ENCODE measurements at places on chromosomes 16 and 17.

DNA sequence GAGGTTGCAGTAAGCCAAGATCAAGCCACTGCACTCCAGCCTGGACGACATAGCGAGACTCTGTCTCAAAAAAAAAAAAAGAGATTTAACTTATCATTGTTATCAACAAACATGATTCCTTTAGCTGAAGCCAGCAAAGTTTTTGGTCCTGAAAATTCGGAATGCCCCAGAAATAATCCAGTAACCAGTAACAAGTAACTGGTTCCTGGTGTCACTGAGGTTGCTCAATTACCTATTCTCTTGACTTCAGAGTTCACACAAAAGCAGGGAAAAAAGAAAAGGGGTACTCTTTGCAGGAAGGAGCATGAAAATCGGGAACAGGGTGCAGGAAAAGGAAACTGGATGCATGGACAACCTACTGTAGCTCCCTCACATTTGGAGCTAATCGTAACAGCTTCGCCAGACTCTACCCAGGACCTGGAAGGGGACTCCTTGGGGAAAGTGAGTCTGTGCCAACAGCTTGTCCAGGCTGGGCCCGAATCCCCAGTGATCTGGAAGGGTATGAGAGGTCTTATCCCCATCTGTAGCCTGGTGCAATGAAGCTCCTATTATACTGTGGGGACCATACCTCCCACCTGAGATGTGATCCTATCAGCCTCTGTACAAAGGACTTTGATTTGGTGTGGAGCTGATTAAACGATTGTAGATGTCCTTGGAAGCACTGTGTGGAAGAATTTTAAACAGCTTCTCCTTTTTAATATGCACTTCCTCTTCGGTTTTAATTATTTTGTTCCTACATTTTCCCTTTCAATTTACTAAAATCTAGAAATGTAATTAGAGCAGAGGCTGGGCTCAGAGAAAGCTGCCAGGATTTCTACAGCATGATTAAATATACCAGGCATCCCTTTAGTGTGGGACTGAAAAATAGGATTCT lies 3.4 kb upstream of the SPOP start:
- DNase-seq, result no peak

GRCh38 chr17:57782062-57782490 lies 37.0 kb upstream of the CCDC182 start:
- no peak for DNase-seq

DNA sequence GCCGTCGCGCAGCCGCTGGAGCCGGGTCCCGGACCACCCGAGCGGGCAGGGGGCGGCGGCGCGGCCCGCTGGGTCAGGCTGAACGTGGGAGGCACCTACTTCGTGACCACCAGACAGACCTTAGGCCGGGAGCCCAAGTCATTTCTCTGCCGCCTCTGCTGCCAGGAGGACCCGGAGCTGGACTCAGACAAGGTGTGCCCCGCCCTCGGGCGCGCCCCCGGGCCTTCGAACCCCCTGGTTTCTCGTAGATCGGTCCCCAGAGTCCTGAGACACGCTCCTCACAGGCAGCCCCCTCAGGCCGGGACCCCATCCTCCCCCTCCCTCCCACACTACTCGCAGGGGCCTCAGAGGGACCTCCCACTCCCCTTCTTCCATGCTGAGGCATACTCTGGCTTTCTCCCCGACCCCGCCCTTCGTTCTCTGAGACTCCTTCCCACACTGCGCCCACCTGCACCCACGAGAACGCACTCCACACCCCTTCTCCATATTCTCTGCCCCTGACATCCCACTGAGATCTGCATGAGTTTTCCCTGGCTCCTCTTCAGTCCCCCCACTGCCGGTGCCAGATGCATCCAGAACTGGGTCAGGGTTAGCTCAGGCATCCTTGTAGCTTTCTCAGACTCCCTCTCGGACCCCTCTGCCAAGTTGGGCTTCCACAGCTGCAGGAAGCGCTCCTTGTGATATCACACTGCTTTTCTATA lies 523 bp downstream of the KCTD2 start:
- no peak for DNase-seq

DNA sequence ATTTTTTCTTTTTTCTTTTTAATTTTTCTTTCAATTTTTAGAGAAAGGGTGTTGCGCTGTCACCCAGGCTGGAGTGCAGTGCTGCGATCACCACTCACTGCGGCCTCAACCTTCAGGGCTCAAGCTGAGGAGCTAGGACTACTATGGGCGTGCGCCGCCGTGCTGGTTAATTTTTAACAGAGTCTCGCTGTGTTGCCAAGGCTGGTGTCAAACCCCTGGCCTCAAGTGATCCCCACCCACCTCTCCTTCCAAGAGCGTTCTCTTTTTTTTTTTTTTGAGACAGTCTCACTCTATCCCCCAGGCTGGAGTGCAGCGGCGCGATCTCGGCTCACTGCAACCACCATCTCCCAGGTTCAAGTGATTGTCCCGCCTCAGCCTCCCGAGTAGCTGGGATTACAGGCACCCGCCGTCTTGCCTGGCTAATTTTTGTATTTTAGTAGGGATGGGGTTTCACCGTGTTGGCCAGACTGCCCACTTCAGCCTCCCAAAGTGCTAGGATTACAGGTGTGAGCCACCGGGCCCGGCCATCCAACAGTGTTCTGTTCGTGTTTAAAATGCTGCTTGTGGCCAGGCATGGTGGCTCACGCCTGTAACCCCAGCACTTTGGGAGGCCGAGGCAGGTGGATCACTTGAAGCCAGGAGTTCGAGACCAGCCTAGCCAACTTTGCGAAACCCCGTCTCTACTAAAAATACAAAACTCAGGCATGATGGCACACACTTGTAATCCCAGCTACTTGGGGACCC lies 14.5 kb upstream of the RPL13 start:
- no peak for DNase-seq

DNA sequence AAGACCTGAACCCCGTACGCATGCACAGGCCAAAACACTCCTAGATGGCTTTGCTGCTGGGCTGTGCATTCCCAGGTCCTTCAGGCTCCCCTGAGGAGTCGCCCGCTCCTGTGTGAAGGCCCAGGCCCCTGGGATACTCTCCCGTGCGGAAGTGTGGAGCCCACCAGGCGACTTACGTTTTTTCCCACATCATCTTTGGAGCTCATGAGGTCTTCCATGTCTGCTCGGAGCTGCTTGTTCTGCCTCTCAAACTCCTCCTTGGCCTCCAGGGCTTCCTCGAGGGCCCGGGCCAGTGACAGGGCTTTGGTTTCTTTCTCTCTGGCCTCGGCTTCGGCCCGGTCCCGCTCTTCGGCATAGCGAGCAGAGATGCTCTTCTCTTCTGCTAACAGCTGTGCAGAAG lies 56.4 kb downstream of the NDEL1 start:
- DNase-seq, result no peak

- DNase-seq, result no peak
Observed at GRCh38 chr16:1454561-1454960, 10.2 kb upstream of the CCDC154 start.

DNA sequence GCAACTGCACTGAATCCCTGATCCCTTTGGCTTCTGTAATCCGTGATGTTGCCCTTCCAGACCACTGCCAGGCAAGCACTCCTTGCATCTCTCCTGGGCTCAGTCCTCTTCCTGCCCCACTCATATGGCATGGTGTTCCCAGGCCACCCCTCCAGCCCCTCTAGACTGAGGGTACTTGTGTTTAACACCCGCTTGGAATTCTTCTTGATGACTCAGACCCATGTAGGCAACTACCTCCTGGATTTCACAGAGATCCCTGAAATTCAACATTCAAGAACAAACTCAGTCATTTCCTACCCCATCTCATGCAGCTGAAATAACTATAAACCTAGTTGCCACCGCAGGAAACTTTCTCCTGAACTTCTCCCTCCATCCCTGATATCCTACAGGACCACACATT lies 541.9 kb upstream of the CDH11 start:
- DNase-seq, result no peak

DNA sequence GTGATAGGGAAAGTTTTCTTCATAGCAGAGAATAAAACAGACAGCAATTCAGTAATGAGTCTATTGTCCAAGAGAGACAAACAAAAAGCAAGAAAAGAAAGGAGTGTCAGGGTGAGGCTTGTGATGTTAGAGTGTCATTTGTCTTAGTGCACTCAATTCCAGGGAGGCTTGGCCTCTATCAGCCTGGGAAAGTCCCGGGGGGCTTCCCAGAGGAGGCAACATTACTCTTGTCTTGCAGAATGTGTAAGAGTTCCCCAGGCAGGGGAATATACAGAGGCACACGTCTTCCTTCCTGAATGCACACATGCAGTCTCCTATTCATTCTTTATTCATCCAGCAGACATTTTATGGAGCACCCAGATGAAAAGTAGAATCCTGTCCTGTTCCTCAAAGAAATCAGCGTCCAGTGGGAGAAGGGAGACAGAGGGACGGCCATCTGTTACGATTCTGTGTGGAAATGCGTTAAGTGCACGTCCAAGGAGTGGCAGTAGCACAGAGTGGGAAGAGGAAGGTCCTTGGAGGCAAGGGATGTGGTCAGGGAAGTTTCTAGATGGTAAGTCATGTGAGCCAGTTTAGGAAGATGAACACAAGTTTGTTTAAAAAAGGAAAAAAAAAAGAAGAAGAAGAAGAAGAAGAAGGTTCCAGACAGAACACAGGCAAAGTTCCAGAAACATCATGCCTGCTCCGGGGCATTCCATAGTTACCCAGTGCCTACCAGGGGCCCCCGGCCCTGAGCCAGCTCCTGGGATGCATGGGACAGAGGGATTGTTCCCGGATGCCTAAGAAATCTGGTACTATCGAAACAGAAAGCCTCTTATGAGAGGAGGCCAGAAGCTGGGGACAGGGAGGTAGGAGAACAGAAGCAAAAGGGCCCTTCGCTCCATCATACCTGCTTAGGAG lies 21.1 kb downstream of the CACNG4 start:
- no peak for DNase-seq

DNA sequence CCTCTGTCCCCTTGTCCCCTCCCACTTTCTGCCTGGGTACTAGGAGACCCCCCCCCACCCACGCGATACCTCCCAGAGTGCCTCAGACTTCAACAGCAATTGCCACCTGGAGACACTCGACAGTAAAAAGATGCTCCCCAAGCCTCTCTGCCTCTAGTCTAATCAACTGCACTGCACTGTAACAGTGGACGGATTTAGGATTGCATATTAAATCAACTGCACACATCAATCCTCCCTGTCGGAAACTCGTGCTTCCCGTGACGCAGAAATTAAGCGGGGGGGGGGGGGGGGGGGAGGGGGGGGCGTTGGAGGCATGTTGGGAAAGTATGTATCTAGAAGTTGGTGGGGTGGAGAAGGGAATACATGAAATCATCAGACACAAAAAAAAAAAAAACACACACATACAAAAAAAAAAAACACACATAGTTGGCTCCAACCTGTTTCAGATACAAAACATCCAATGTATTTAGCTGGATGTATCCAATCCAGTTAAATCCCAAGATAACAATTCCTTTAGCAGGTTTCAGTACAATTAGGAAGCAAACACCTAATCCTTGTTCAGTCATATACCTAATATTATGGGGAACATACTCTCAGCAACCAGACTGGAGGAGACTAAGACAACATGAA lies 29.7 kb downstream of the FAM222B start:
- no peak for DNase-seq

DNA sequence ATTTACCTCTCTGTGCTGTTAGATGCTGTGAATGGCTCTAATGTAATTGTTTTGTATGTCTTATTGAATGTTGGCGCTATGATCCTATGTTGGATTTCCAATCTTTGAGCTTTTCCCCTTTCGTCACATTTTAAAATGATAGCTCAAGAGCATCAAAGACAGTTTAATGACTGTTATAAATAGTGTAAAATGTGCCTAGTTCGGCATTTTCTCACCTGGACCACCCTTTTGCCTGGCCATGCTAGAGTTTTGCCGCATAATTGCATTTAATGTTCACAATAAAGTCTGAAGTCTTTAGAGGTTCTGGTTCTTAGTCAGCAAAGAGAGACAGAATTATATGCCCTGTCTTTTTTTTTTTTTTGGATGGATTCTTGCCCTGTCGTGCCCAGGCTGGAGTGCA lies 155.2 kb downstream of the SNX29 start:
- no peak for DNase-seq

DNA sequence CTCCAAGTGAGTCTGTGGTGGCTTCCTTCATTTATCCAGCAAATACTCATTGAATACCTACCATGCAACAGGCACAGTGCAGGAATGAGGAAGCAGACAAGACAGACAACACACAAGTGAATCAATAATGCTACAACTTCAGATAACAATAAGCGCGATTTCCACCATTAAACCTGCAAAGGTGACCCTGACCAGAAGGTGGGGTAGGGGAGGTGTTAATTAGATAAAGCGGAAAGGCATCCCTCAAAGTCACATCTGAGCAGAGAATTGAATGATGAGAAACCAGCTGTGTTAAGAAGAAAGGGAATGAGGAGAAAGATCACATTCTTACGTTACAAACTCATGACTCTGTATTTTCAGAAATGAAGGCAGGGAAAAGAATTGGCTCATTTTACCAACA lies 26.3 kb downstream of the ZZEF1 start:
- DNase-seq, result no peak

- no peak for DNase-seq
Observed at GRCh38 chr17:70268383-70268782, 99.1 kb downstream of the KCNJ2 start.

GRCh38 chr17:50147841-50148225 lies 2.6 kb downstream of the PPP1R9B start:
- DNase-seq, result no peak

DNA sequence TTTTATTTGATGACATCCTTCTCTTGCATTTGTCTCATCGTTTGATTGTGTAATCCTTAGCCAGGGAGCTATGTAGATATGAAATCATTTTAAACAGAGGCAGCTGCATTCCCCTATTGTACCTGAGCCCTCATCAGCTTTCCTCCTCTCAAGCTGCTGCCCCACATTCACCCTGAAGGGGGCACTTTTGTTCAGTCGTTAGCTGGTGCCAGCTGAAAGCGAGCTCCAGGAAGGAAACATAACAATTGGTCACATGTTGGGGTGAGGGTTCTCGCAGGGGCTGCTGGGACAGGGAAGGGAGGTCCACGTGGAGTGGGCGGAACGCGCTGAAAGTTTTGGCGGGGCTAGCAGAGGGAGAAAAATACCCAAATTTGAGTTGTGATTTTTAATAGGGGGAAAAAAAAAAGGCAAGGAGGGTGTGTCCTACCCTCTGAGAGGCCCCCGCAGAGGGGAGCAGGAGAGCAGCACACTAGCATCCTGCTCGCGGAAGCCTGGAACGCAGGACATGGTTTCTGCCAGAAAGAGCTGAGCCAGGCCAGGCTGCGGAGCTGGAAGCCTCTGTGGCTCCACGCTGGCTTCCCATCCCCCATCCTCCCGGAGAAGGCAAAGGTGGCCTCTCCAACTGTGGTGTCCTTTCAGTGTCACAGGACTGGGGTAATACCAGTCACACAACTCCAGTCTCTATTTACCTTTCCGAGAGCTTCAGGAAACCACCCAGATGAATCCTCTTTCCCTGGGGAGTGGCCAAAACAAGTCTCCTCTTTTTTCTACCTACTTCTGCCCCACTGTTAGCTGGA lies 8.5 kb upstream of the MSL1 start:
- peak; percentile 78 for DNase-seq

GRCh38 chr17:17813055-17813724 lies 23.6 kb downstream of the SREBF1 start:
- DNase-seq, result no peak

GRCh38 chr17:39327109-39327508 lies 74.3 kb downstream of the FBXL20 start:
- DNase-seq, result no peak

- DNase-seq, result no peak
Observed at GRCh38 chr17:34436607-34437006, 73.6 kb upstream of the CCL1 start.

GRCh38 chr16:88591577-88592021 lies 21.4 kb downstream of the ZC3H18 start:
- DNase-seq, result no peak

Measured in stimulated activated CD8-positive, alpha-beta memory T cell treated with anti-CD3 and anti-CD28 coated beads, Interleukin-12 subunit alpha, Interleukin-12 subunit beta, amount 100 ng/mL, for 4 hours (primary cell).